IMR-90 (cell line): ENCODE measurements at places on chromosomes 3 and 15.
A peak's percentile ranks its signal among the peaks of the same experiment; 100 is the strongest.

DNA sequence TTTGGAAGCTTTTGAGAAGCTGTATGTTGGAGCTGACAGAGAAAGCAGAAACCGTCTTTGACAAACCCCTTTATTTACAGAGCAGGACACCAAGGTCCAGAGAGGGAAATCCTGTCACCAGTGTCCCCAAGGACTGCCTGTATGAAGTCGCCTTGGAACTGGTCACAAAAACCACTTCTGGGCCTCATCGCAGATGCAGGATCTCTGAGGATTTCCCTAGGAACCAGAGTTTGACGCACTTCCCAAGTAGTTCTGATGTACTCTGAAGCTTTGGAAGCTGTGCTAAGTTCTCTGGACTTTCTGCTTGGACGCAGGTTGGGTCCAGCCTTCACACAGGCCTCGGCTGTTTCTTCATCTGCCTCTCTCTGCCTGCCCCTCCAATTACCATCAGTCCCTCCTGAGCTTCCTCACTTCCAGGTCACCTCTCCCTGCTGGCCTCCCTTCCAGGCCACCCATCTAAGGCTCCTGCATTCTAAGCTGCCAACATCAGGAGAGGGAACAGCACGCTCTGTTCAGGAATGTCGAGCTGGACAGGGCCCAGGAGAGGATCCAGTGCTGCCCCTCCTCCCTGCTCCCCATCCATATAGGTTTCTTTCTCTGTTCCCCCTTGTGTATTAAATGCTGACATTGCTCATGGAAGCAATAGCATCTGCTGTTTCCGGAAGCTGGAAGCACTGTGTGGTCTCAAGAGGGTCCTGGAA lies 270.8 kb downstream of the OPA1 start:
- peak; percentile 4 for DNase-seq

DNA sequence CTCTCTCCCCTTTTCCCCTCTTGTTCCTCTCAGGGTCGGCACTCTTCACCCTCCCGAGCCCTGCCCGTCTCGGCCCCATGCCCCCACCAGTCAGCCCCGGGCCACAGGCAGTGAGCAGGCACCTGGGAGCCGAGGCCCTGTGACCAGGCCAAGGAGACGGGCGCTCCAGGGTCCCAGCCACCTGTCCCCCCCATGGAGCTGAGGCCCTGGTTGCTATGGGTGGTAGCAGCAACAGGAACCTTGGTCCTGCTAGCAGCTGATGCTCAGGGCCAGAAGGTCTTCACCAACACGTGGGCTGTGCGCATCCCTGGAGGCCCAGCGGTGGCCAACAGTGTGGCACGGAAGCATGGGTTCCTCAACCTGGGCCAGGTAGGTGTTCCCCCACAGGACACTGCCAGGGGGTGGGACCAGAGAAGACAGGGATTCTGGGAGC lies 7.2 kb downstream of the FURIN start:
- no peak for DNase-seq

- DNase-seq = no peak
Observed at GRCh38 chr15:85456798-85457197, 76.4 kb downstream of the AKAP13 start.

- DNase-seq = no peak
Observed at GRCh38 chr3:51257870-51258269, 127.2 kb upstream of the MANF start.

GRCh38 chr15:72175186-72176044 lies 22.2 kb downstream of the GRAMD2A start:
- DNase-seq = no peak
